ENCODE measurements at places on chromosomes 4 and X. TPM values are rescaled to one million over a fixed set of nuclear protein-coding genes. Genes with fewer than 3 reads are reported as not detected.

The DDIT4L gene
- 12.9 TPM for total RNA-seq

The CLDN34 gene
- not detected for total RNA-seq

The YIPF7 gene
- not detected for total RNA-seq

The FGA gene
- total RNA-seq = not detected

The FLNA gene
- total RNA-seq = 1,461 TPM
